K562 (cell line): ENCODE measurements at places on chromosomes 4 and X.

- no peak for DNase-seq
- no peaks in the 10 kb centered on the region for H3K27me3 ChIP-seq
- no peaks in the 10 kb centered on the region for H3K36me3 ChIP-seq
- H3K27ac ChIP-seq, result no peak overlapping the region
- no peak overlapping the region for H3K4me3 ChIP-seq
- H3K4me1 ChIP-seq, result no peaks in the 10 kb centered on the region
Measured at GRCh38 chrX:111409326-111409725, 2.7 kb downstream of the DCX start.

GRCh38 chr4:41189076-41189475 is 25.3 kb downstream of the APBB2 start:
- no peaks in the 10 kb centered on the region for H3K4me1 ChIP-seq
- H3K27me3 ChIP-seq, result no peaks in the 10 kb centered on the region
- H3K36me3 ChIP-seq, result no peaks in the 10 kb centered on the region
- DNase-seq, result no peak
- H3K4me3 ChIP-seq, result no peak overlapping the region

- H3K4me3 ChIP-seq, result no peak overlapping the region
- H3K4me1 ChIP-seq, result no peaks in the 10 kb centered on the region
- no peak overlapping the region for H3K27ac ChIP-seq
- DNase-seq, result no peak
- H3K27me3 ChIP-seq, result no peaks in the 10 kb centered on the region
Measured at GRCh38 chr4:110904435-110905065, 281.7 kb upstream of the PITX2 start.

DNA sequence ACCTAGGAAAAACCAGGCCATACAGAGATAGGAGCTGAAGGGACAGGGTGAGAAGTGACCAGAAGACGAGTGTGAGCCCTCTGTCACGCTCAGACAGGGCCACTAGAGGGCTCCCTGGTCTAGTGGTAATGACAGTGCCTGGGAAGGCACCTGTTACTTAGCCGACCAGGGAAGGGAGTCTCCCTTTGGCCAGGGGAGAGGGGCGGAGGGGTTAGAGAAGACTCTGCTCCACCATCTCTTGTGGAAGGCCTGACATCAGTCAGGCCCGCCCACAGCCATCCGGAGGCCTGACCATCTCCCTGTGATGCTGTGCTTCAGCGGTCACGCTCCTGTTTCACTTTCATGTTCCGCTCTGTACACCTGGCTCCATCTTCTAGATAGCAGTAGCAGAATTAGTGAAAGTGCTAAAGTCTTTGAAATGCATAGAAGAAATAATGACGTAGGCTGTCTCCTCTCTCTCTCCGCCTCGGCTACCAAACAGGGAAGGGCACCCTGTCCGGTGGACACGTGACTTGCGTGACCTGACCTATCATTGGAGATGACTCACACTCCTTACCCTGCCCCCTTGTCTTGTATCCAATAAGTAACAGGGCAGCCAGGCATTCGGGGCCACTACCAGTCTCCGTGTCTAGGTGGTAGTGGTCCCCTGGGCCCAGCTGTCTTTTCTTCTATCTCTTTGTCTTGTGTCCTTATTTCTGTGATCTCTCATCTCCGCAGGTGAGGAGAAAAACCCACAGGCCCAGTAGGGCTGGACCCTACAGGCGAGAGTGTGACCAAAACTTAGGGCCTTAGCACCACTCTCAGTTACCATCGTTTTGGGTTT is 26.7 kb downstream of the HTT-AS start:
- H3K4me1 ChIP-seq, result peaks cover 3% of the 10 kb centered on the region; the same call in 1 of the 2 replicates
- DNase-seq, result peak; percentile 52
- no peaks in the 10 kb centered on the region for H3K36me3 ChIP-seq
- H3K27me3 ChIP-seq, result peaks cover 7% of the 10 kb centered on the region
- no peak overlapping the region for H3K27ac ChIP-seq
- no peak overlapping the region for H3K4me3 ChIP-seq

DNA sequence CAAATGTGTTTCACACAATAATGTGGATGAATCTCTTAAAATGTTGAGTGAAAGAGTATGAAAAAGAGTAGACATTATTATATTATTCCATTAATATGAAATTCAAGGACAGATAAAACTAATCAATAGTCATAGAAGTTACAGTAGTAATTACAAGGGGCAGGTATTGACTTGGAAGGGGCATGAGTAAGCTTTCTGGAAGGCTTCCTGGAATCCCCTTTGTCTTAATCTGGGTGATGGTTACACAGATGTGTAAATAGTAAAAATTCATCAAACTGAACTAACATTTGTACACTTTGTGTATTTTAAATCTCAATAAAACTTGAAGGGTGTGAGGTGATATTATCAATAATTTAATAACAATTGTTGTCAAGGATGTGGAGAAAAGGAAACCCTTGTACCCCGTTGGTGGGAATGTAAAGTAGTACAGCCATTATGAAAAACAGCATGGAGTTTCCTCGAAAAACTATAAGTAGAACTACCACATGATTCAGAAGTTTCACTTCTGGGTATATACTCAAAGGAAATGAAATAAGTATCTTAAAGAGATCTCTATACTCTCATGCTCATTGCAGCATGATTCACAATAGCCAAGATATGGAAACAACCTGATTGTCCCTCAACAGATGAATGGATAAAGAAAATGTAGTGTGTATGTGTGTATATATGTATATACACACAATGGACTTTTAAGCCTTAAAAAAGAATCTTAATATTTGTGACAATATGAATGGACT is 96.9 kb upstream of the MID1IP1 start:
- H3K4me3 ChIP-seq, result no peak overlapping the region
- H3K4me1 ChIP-seq, result no peaks in the 10 kb centered on the region; the same call in 2 of the 3 replicates
- no peak for DNase-seq
- H3K36me3 ChIP-seq, result no peaks in the 10 kb centered on the region
